NCI-H2081 treated with DMSO at 0.1 percent for 48 hours (cell line): ENCODE measurements at places on chromosomes 2 and 18.

GRCh38 chr2:172120118-172120517 lies 17.4 kb upstream of the DLX2 start:
- no peak for DNase-seq

GRCh38 chr18:28657961-28658360 lies 481.0 kb upstream of the CDH2 start:
- DNase-seq: no peak

- DNase-seq: no peak
Measured at GRCh38 chr2:218020281-218020680, 17.5 kb upstream of the TNS1 start.

DNA sequence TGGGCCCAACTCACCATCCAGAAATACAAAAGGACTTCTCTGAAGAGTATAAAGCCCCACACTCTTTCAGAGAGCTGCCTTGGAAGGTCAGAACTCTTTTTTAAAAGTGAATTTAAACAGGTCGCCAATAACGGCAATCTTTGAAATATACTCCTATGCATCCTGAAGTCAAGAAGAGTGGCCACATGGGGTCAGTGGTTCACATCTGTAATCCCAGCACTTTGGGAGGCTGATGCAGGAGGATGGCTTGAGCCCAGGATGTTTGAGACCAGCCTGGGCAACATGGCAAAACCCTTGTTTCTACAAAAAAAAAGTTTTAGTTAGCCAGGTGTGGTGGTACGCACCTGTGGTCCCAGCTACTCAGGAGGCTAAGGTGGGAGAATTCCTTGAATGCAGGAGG lies 68.1 kb upstream of the FZD7 start:
- no peak for DNase-seq
